ENCODE measurements at places on chromosomes 7 and 10.

DNA sequence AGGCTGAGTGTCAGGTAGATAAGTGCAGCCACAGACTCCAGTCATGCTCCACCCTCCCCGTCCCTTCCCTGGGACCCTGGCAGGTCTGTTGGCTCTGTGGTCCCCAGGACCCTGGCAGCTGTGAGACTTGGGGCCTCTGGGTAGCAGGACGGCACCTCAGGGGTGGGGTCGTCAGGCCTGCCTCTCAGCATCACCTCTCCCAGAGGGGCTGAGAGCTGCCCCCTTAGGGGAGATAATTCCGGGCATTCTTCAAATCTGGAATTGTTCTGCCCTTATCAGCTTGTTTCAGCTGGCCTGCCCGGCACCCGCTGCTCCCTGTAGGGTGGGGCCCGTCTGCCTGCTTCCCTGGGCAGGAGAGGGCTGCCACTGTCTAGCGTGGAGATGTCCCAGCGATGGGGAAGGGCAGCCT lies 23.3 kb downstream of the PODXL start:
- DNase-seq: no peak

DNA sequence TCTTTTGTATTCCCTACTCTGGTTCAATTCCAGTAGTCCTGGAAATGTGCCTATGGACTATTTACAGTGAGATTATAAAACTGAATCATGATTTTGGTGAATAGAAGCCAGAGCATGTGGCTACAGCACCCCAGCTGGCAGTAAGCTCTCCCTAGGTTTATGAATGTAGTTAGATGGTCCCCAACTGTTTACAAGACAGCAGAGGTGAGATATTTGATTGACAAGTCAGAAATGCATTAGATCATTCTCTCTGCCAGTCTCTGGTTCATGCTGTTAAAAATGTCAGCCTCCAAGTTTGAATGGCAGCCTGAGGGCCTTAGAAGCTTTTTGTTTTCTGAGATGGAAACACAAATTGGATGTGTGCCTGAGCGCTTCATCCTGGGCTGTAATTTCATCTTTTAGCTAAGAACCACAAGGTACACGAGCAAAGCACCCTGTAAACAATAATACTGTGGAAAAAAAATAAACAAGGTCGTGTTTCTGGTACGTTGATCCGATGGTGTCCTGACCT lies 85.0 kb downstream of the BTRC start:
- no peak for DNase-seq

GRCh38 chr10:114869520-114869892 lies 47.9 kb downstream of the FHIP2A start:
- DNase-seq: peak; percentile 90

GRCh38 chr7:46932676-46933424 lies 649.1 kb downstream of the TNS3 start:
- peak; percentile 99 for DNase-seq

GRCh38 chr7:65951837-65952578 lies 30.0 kb downstream of the GUSB start:
- no peak for DNase-seq

DNA sequence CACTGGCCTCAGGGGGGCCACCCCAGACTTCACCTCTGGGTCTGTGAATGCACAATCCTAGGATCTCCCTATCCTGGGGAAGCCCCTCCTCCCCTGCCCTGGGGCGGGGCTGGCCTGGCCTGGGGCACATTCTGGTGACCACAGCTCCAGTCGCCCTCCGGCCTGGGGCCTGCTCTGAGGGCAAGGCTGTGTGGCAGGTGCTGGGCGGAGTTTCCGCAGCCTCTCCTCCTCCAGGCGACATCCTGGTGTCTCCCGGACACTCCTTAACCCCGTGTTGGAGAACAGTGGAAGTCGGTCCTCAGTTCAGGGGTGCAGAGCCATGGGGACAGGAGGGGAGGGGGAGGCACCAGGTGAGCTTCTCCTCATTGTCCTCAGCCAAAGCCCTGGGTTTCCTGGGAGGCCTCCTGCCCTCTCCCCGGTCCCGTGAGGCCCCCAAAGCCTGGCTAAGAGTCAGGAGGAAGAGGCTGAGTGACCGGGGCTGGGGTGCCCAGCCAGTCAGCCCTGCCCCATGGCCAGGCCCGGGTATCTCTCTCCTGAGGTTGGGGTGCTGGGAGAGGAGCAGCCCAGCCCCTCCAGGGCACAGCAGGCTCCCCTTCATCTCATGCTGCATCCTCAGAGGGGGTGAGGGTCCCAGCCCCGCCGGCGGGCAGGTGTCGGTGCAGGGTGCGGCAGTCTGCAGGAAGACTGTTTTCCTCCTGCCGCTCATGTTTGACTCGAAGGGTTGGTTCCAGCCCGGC lies 22.6 kb downstream of the UNCX start:
- DNase-seq: no peak

DNA sequence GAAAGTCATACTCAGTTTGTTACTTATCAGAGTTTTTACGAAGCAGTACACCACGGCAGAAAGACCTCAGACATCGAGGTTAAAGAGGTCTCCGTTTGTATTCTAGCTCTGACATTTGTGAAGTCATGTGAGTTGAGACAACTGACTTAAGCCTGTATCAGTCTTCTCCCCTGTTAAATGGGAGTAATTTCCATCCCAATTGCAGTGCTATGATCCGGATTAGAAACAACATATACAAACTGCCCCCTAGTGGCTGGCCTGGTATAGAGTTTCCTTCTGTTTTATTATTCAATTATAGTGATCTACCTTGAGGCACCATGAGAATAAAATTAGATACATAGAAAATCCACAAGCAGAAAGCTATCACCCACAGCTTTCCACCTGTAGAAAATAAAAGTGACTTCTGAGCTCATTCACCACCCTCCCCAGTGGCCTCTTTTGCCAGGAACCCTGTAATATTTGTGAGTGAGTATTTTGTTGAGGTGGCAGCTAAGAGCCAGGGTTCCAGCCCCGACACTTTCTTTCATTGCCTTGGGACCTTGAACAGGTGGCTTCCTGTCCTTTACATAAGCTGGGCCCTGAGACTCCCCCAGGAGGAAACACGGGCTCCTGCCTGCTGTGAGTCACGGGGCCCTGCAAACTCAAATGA lies 607.2 kb upstream of the MGMT start:
- DNase-seq: peak; percentile 23

- peak; percentile 44 for DNase-seq
Measured at GRCh38 chr10:11782793-11783557, 40.2 kb upstream of the PROSER2 start.

DNA sequence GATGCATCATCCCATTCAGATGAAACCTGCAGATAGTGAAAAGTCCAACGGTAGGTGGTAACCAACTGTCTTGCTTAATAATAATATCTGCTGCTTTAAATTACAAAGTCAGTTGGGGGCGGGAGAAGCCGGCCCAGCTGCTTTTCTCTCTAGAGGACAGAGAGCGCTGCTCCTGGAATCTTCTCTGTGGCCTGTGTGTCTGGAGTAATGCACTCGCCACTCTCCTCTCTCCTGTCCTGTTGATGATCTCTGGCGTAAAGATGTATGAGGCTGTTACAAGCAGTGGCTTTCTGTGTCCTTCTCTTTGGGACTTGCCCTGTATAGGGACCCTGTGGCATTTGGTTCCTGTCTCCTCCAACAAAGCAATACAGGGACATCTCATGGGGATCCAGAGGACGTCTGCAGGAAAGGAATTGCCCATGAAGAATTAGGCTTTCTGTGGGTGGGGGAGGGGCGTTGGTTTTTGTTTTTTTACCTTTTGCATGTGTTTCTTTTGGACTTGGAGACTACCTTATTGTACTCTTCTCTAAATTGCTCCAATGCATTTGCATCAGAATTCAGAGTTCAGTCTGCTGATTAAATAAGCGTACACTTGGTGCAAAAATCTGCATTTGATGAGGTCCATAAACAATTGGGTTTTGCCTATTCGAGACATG lies 231.6 kb downstream of the CELF2 start:
- DNase-seq: no peak

GRCh38 chr7:99679400-99680191 lies at the start of gene CYP3A5:
Gene CYP3A5, minus strand, starts transcription at chr7:99679996. Its CDS starts 100 bp downstream, at chr7:99679896.
- DNase-seq: peak; percentile 3

DNA sequence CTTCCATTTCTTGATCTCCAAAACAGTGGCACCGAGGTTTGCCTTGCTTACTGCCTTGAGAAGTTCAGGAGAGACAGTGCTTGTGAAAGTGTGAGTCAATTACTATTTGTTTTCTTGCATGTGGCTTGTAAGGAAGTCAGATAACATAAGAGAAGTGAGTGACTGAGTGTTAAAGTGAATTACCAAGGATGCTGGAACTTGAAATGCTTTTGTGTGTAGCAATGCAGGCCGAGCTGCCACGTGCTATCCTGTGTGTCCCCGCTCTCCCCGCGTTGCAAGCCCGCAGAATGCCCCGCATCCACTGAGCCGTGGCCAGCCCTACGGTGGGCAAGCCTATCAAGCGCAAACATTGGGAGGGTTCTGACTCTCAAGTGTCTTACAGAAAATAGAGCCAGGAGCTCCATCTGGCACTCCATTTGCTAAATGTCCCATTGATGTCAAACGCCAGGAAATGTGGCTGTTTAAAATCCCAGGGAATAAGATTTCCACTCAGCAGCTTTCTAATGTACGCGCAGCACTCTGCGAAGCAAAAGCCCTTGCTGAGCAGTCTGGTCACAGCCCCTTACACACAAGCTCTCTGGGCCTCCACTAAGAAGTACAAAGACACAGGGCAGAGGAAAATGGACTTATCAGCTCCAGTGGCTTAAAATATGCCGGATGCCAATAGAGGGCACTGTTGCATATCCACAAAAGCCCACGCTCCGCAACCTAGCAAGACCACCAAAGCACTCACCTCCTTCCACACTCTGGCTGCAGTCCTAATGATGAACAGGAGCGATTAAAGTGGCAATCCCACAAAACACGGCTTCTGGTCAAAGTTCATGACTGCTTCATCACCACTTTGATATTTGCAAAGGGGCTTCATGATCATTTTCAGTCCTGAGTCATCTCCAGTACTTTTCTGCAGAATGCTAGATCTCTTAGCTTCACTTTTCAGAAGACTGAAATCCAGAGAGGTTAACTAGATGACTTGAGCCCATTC lies 158.0 kb upstream of the ITGB1 start:
- DNase-seq: peak; percentile 97

- no peak for DNase-seq
Measured at GRCh38 chr7:76349313-76349885, 9.4 kb downstream of the YWHAG start.

GRCh38 chr10:112732277-112732921 lies 217.6 kb upstream of the TCF7L2 start:
- DNase-seq: peak; percentile 56

DNA sequence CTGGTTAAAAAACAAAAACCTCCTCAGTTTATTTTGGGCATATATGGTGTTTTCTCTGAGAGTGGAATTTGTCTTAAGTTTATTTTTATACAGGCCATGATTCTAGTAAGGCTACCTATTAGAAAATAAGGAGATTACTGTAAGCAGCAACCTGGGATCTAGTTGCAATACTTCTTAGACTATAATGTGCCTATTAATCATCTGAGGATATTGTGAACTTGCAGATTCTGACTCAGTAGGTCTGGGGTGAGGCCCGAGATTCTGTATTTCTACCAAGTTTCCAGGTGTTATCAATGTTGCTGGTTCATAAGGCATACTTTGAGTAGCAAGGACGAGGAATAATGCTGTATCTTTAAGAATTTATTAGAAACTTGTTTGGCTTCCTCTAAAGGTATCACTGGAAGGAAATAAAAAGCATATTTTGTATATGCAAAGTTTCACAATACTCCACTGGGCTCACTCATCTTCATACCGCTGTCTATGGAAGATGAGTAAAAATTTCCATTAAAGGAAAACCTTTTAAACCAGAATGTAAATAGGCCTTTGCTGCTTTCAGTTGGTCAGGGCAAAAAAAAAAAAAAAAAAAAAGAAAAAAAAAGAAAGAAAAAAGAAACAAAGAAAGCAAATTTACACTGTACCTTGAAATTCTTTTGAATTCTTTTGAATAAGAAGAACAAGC lies 105.8 kb downstream of the BMPER start:
- DNase-seq: peak; percentile 52

DNA sequence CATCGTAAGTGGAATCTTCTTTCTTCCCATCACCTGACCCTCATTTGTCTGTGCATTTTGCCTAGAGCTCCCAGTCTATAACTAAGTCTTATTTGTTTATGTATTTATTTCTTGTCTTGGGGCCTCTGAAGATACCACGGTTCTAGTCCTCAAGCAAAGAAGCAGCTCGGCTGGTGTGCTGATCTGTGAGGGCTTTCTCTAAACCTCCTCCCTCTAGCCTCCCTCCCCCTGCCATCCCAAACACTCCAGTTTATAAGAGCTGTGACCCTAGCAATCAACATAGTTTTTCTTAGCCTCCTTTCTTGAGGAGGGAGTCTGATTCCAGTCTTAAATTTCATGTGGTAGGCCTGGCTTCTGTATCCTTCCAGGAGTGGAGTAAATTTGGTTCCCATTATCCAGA lies 15.7 kb upstream of the NDUFA5 start:
- DNase-seq: no peak

GRCh38 chr10:122331615-122332446 lies 42.7 kb upstream of the PLEKHA1 start:
- DNase-seq: no peak

DNA sequence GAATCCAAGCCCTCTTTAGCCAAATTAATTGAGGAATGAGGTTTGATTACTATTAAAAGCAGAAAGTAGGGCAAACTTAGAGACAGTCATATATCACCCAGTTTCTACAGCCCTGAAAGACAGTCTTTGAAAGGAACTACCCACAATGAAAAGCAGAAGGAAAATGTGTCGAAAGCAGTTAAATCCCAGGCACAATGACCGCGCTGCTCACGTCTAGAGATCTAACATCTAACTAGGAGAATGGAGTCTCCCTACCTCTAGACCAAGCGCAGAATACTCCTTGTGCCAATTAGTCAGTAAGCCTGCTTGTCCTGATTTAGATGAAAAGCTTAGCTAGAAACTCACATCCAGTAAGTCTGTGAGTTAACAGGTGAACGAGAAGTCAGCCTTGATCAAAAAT lies 350.0 kb downstream of the FGFR2 start:
- no peak for DNase-seq

DNA sequence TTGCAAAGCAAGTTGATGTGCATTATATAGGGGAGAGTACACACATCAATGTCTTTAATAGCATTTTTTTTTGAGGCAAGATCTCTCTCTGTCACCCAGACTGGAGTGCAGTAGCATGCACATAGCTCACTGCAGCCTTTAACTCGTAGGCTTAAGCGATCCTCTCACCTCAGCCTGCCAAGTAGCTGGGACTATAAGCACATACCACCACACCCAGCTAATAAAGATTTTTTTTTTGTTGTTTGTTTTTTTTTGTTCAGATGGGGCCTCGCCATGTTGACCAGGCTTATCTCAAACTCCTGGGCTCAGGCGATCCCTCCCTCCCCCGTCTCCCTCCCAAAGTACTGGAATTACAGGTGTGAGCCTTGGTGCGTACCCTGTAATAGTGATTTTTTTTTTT lies 1.5 kb downstream of the UMAD1 start:
- DNase-seq: no peak

All from fibroblast of skin of right biceps (primary cell).